ENCODE measurements at places on chromosomes 13 and 19.
A peak's percentile ranks its signal among the peaks of the same experiment; 100 is the strongest.

DNA sequence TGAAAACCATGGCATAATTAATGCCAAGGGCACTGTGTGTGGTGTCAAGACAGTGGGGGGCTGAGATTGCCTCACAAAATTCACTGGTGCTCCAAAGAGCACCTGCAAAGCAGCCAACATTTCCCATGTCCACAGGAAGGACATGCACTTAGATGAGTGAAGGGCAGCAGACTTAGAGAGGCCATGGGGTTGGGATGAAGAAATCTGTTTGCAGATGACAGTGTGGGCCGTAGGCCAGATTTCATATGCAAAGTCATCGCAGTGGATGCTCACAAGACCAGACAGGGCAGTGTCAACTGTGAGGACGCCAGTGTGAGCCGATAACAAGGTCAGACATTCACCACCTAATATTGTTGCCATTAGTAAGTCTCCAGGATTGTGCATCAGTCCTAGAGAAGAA is 773.4 kb downstream of the EFNB2 start:
- no peak for DNase-seq

DNA sequence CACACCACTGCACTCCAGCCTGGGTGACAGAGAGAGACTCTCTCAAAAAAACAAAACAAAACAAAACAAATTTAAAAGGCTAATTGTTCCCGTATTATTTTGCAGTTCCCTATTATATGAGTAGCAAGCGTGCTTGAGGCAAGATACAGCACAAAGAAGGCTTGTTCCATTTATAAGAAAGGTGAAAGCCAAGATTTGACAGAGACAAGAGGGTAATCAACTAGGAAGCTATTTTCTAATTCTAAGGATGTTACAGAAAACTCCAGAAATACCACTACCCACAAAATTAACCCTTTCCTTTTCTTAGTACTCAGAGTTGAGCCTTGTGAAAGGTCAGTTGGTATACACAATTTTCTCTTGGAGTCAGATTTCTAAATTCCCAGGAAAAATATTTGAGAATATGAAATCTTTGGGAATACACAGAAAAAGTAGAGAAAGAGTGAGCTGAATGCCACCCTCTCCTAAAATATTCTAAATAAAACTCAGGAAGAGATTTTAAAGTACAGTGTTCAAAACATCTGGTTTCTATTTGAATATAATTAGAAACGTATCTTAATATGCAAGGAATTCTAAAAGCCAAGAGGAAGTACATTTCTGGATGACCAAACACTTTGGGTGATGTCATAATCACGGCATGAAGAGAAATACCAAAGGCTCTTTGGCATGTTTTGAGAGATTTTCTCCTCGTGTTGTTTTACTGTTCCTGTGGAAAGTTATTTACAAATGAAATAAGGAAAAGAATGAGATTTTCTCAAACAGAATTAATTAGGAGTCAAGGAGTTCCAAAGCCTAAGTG is 63.0 kb upstream of the FLT1 start:
- no peak for DNase-seq

- no peak for DNase-seq
These were observed 51.4 kb downstream of the EFNB2 start for GRCh38 chr13:106484084-106484483.

- DNase-seq: peak; percentile 14
These were observed 134.4 kb downstream of the EFNB2 start for GRCh38 chr13:106401081-106401480.

DNA sequence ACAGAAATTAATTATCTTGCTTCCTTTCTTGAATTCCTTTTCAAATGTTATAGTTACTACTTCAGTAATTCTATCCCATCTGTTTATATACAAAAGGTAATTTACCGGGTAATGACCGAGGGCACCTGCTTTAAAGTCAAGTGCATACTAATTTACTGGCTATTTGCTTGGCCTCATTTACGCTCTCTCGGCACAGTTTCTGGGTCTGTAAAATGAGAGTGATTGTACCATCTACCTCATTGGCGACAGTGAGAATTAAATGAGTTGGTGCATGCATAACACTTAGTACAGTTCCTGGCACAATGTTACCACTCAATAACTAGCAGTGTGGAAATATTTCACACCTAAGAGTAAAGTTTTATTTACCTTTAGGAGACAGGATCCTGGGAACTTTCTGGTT is 111.6 kb downstream of the GGACT start:
- DNase-seq: no peak

- no peak for DNase-seq
These were observed 490.7 kb downstream of the TDRD3 start for GRCh38 chr13:60887711-60888110.

GRCh38 chr19:17685451-17686022 is 2.6 kb downstream of the UNC13A start:
- DNase-seq: no peak

DNA sequence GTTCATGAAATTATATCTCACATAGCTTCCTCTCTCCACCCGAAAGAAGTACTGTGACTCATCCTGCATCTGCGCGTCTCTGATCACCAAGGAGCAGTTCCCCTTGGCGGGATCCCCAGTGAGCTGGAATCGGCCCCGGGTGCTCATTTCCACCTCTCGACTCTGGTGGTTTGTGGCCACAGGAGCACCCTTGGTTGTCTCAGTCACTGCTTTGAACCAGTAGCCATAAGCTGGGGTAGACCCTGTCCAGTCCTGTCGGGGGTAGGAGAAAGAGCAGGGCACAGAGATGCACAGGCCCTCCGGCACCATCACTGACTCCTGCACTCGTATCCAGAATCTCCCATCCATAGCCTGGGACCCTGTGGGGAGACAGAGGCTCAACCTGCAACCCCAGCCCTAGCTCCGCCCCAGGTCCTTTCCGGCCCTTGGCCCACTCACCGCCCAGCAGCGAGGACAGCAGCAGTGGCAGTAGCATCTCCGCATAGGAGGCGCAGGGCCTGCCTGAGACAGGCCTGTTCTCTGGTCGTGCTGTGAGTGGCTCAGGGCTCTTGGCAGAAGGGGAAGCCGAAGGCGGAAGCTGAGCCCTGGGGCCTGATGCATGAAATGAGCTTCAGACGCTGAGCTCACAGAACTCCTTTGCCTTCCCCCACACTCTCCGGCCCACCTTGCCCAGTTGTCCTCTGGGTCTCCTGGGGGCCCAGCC is at the start of gene SIGLEC10:
Gene SIGLEC10 (minus strand): TSS at position 536 of the 703 bp plus-strand sequence. CDS start 61 bp downstream, at position 475.
- DNase-seq: no peak

GRCh38 chr13:42893214-42893671 is 98.8 kb downstream of the EPSTI1 start:
- DNase-seq: no peak

- DNase-seq: no peak
These were observed 9.2 kb downstream of the SBNO2 start for GRCh38 chr19:1164684-1165531.

DNA sequence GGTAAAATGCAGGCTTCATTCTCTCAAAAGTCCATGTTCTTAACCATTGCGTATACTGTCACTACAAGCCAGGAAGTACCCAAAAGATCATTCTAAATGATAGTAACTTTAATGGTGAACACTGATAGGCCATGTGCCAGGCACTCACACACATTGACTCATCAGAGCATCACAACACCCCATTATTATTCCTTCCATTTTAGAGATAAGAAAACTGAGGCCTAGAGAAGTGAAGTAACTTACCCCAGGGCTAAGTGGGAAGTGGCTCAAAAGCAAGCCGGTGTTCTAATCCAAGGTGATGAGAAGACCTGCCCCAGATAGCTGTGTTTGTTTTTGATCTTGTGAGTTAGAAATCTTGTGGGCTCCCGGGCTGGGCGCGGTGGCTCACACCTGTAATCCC is 1.4 kb upstream of the PHLDB3 start:
- DNase-seq: no peak

DNA sequence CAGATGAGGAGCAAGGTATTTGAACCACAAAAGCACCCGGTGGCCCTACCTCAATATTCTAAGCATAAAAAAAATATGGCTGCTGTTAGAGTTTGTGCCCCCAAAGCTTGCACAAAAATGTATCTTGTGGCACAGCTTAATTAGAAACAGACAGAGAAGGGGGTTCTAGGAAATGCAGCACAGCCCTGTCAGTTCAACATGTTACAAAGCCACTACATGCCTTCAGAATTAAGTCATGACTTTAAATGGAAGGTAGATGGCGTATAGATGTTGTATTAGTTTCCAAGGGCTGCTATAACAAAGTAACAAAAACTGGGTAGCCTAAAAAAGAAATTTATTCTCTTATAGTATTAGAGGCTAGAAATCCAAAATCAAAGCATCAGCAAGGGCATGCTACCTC is 703.8 kb downstream of the DIAPH3 start:
- DNase-seq: no peak

DNA sequence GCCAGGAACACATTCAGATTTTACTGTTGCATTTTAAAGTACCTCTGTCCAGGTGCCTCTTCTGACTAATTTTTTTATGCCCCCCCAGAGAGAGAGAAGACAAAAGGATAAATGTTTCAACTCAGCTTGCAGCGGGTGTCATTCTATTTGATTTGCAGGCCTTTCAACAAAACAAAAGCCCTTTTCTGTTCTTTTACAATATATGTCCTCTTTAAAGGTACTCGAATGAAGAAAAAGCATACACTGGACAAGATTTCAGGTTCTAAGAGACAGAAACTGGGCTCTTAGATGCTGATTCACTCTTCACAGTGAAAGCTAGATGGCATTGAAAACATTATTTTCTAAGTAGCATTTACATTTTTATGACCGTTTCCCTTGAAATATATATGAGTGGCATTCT is 2.9 kb upstream of the FRY start:
- no peak for DNase-seq

DNA sequence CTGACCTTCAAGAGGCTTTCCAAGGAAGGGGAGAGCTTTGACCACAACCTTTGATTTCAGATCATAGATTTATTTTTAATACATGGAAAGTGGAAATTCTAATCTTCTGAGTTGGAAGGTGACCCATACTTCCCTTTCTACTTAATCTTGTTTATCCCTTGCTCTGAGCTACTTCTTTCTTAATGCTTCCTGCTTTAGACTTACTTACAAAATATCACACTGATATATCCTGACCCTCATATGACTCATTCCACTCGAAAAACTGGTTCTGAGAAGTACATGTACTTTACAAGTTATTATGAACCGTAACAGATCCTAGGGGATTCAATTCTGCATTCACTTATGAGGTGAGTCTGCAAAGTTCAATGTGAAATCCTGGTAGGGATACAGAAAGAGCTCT is 76.2 kb upstream of the IRS2 start:
- no peak for DNase-seq

DNA sequence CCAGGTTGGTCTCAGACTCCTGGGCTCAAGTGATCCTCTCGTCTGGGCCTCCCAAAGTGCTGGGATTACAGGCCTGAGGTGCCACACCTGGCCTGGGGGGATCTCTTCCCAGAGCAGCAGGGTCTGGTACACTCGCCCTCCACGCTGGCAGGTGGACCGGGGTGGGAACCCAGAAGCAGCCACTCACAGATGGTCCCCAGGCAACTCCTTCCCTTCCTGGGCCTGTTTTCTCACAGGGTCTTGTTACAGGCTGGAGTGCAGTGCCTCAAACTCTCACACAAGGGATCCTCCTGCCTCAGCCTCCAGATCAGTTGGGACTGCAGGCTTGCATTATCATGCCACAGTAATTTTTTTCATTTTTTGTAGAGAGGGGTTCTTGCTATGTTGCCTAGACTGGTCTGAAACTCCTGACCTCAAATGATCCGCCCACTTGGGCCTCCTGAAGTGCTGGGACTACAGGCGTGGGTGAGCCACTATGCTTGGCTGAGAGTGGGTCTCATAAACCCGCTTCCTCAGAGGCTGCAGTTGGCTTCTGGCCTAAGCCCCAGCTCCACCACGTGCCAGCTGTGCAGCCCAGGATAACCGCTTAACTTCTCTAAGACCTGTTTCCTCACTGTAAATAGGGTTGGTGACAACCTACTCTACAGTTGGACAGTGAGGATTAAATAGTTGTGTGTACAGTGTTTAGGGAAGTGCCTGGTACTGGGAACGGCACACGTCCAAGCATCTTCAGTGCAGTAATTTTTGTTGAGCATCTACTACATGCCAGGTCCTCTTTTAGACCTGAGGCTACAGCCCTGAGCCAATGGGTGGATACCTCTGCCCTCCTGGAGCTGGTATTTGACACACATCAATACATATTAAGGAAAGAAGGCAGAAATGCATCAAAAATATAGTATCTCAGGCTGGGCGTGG is 871 bp upstream of the CCER2 start:
- peak; percentile 19 for DNase-seq

DNA sequence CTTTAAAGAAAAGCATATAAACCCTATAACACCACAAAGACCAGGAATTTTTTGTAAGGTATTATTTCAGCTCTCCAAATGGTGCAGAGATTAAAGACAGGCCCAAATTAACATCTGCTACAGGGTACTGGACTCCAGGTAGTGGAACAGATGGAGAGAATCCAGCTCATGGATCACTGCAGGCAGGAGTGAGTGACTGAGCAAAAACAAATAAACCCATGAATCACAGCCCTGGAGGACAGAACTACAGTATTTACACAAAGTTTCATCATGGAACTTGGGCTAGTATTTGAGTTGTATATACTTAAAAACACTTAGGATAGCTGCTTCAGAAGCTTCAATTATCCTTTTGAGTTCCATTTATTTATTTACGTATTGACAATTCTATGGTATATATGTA is 132.8 kb upstream of the SPRY2 start:
- no peak for DNase-seq

DNA sequence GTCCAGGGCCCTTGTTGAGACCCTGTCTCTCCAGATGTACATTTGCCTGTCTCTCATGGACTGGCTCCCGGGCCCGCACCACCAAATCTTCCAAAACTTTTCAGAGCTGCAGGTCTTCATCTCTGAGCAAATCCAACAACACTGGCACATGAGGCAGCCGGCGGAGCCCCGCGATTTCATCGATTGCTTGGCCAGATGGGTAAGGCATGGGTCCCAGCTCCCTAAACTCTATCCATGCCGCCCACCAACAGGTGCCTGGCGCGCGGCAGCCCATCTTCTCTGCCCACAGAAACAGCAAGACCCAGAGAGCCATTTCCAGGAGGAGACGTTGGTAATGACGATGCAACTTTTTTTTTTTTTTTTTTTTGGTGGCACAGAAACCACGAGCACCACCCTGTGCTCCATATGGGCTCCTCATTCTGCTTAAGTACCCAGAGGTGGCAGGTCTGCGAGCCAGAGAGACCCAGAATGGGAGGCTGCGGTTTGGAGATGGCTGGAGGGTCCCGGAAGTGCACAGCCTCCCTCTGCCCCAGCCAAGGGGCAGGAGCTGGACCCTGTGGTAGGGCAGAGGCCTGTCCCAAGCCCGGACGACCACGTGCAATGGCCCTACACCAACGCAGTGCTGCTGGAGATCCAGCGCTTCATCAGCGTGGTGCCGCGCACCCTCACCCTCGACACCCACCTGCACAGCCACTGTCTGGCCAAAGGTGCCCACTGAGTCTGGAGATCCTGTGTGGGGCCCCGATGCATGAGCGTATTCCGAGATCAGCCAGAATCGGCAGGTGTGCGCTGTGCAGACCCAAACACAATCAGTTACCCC is 22.6 kb downstream of the CYP2F1 start:
- no peak for DNase-seq

DNA sequence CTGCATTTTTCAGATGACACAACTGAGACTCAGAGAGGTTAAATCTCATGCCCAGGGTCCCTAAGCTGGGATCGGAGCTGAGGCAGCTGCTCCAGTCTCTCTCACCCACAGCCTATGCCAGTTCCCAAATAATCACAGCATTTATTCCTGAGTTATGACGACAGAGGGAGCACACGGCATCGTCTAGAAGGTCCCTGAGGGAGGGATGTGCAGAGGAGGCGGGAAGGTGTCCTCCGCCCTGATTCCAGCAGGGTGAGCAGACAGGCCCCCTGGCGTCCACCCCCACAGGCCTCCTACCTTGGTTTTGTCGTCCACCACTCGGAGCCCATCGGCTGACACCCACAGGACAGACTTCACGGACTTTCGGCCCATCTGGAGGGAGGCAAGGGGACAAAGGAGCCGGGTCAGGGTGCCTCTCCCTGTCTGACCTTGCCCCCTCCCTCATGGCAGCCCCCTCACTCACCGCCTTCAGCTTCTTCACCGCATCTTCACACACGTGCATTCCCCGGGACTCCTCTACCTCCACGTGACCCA is 8.0 kb downstream of the NUMBL start:
- no peak for DNase-seq
